Right forelimb (tissue), 1 donor: ENCODE measurements at places on chromosomes 7 and 10.

GRCh38 chr10:61130366-61130765 is 186.4 kb upstream of the RHOBTB1 start:
- DNase-seq: no peak

GRCh38 chr7:1046722-1047679 is 2.7 kb downstream of the GPR146 start:
- DNase-seq: no peak

GRCh38 chr10:78745441-78745840 is 323.3 kb upstream of the ZMIZ1 start:
- no peak for DNase-seq

DNA sequence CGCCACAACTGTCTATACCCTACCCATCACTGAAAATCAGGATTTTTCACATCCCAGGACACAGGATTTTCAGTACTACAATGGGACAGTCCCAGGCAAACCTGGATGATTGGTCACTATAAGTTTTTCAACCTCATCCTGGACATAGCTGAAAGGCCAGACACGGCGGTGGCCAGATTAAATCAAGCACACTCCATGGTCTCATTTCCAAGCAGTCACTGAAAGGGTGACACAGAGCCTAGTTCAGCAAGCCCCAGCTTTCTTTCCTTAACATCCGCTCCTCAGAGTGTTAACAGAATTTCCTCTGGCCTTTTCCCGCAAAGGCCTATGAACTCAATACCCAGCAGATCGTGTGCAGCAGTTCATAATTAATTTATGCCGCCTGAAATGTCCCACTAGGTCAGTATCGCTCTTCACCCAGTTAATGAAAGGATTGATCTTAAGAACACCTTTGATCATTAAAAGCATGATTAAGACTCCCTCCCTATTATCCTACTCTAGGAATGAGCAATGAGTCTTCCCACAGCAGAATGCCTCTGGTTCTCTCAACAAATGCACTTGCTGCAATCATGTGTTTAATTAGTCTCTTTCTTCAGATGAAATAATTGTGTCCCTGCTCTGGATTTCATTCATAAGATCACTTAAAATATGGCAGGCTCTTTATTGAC is 104.0 kb upstream of the NANOS1 start:
- DNase-seq: no peak

DNA sequence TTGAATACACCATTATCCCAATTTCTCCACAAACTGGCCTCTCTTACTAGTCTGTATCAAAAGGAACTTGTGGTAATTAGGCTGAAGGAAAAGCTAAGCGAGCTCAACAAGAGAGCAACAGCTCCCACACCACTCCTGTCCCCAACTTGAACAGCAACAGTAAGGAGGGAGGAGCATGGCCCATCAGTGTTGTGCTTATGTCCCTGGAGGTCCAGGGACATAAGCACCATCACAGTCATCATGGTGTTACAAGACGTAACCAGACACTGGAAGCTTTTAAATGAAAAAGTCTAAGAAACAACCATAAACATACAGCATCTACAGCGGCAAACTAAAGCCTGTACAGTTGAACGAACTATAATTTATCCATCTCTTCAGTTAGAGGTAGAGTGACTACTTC is 989 bp downstream of the ERLIN1 start:
- no peak for DNase-seq

GRCh38 chr10:119413471-119414080 is 128.9 kb downstream of the RGS10 start:
- DNase-seq: peak; percentile 72

GRCh38 chr7:150927956-150928344 is 50.2 kb downstream of the KCNH2 start:
- DNase-seq: no peak

DNA sequence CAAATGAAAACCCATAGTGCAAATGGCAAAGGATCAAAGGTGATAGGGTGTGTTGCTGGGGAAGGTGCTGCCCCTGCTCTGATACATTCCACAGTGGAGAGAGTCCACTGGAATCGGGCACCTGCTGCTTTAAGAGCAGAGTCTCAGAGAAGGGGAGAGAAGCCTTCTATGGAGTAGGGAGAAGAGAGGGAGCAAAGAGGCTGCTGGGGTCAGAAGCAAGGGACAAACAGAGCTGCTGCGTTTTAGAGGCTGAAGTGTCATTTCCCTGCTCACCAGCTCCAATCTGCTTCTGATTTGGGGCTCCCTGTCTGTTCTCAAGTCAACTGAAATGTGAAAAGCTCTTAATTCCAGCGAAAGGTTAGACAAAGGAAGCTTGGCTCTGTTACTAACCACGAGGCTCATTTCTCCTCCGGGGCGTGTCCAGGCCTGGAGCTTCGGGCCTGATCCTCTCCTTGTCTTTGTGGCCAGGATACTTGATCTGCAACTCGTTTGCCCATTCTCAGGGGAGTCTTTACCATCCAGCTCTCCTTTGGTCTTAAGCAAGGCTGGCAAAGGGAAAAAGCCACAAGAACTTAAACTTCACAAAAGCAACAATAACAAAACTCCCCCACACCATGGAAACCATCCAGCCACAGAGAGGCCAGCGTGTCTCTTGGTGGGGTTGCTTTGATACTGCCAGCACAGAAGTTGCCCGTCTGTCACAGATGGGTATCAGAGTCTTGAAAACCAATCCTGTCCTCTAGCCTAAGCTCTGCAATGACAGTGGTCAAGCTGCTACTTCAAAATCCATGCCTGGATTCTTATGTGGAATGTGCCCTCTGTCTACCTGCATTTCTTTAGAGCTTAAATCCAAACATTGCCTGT is 692.6 kb downstream of the SUGCT start:
- DNase-seq: peak; percentile 56

- no peak for DNase-seq
Observed at GRCh38 chr10:127046975-127047877, 142.0 kb downstream of the DOCK1 start.

DNA sequence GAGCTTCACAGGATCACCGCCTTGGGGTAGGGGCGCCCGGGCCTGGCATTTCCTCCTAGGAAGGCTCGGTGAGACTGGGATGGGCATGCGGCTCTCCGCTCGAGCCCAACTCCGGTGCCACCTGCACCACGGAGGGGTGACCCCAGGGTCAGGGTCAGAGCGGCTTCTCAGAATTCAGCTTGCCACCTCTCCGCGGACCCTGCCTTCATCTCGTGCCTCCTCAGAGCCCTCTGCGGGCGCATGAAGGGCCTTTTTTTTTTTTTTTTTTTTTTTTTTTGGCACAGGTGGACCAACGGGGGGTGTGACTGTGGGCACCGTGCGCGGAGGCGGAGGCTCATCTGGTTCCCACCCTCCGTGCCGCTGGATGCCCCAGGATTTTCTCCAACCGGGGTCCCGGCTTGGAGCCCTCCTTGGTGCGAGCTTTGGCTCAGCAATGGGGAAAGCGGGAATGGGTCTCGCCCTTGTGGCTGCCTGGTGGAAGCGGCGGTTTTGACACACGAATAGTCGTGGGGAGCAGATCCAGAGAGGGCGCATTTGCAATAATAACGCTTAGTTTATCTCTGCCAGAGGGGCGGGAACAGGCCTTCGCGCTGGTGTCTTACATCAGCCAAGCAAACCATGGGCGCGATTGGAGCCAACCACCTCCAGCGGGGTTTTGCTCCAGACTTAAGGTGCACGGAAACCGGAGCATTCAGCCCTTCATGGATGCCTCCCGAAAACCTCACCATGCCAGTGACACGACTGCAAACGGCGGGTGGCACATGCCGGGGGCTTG is 5.0 kb upstream of the TNRC18 start:
- peak; percentile 84 for DNase-seq

GRCh38 chr10:43926371-43926770 is 277.7 kb upstream of the ZNF32 start:
- DNase-seq: no peak

- no peak for DNase-seq
Observed at GRCh38 chr10:58784361-58784760, 271.7 kb downstream of the BICC1 start.

DNA sequence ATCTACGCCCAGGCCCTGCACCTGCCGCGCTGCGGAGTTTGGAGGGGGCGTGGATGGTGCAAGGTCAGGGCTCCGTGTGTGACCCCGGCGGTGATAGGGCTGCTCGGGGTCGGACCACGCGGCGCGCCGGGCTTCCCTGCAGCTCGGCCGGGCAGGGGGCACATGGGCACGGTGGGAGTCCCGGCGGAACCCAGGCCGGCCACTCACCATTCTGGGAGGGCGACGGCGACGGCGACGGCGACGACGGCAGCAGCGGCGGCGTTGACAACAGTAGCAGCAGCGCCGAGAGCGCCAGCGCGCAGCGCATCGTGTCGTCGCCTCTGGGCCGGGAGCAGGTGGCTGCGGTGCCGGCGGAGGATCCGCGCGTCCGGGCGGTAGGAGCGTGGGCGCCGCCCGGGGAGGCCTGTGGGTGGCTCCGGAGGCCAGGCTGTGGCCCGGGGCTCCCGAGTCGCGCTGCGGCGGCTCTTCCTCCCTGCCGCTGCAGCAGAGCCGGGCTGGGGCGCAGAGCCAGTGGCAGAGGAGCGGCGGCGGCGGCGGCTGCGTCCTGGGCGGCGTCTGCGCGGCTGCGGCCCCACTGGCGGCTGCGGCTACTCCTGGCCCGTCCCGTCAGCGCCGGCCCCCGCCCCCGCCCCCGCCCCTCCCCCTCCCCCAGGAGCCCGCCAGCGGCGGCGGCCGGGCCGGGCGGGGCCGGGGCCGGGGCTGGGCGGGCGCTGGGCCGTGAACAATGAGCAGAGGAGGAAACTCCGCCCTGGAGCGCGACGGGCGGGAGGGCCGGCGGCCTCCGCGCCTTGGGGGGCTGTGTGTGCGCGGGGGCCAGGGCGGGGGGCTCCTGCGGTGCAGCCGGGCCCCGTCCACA is at the start of gene PODXL:
Gene PODXL (minus strand): TSS at position 576 of the 856 bp plus-strand sequence. CDS start 269 bp downstream, at position 307.
- peak; percentile 76 for DNase-seq

GRCh38 chr10:78248651-78249464 is 215.2 kb downstream of the RPS24 start:
- peak; percentile 62 for DNase-seq

DNA sequence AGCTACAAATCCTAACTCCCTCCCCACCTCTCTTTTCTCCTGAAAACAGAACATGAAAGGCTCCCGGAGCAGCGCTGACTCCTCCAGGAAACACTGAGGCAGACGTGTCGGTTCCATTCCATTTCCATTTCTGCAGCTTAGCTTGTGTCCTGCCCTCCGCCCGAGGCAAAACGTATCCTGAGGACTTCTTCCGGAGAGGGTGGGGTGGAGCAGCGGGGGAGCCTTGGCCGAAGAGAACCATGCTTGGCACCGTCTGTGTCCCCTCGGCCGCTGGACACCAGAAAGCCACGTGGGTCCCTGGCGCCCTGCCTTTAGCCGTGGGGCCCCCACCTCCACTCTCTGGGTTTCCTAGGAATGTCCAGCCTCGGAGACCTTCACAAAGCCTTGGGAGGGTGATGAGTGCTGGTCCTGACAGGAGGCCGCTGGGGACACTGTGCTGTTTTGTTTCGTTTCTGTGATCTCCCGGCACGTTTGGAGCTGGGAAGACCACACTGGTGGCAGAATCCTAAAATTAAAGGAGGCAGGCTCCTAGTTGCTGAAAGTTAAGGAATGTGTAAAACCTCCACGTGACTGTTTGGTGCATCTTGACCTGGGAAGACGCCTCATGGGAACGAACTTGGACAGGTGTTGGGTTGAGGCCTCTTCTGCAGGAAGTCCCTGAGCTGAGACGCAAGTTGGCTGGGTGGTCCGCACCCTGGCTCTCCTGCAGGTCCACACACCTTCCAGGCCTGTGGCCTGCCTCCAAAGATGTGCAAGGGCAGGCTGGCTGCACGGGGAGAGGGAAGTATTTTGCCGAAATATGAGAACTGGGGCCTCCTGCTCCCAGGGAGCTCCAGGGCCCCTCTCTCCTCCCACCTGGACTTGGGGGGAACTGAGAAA is 30.4 kb downstream of the PFKFB3 start:
- DNase-seq: no peak

DNA sequence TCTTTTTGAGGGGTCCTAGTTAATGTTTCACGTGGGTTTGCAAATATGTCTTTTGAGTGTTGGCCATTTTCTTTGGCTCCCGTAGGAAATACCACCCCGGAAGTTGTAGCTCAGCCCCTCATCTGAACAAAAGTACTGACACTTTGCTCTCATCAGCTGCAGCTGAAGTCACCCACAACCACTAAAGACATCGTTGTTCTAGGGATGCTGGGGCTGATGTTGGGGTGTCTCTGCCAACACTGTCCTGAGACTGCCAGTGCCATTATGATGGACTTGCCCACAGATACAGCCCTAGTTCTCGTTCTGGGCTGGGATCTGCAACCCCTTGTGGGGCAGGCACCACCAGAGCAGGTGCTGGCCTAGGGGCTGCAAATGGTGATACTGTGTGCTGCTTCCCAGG is 82.6 kb upstream of the ARHGAP21 start:
- DNase-seq: no peak

GRCh38 chr10:69976795-69977546 is 75.7 kb upstream of the MACROH2A2 start:
- DNase-seq: no peak

- DNase-seq: no peak
Observed at GRCh38 chr7:148852272-148852671, 31.8 kb downstream of the EZH2 start.

GRCh38 chr7:133354546-133355324 is 101.9 kb downstream of the EXOC4 start:
- no peak for DNase-seq

GRCh38 chr7:47633134-47633533 is 51.2 kb upstream of the TNS3 start:
- DNase-seq: no peak

DNA sequence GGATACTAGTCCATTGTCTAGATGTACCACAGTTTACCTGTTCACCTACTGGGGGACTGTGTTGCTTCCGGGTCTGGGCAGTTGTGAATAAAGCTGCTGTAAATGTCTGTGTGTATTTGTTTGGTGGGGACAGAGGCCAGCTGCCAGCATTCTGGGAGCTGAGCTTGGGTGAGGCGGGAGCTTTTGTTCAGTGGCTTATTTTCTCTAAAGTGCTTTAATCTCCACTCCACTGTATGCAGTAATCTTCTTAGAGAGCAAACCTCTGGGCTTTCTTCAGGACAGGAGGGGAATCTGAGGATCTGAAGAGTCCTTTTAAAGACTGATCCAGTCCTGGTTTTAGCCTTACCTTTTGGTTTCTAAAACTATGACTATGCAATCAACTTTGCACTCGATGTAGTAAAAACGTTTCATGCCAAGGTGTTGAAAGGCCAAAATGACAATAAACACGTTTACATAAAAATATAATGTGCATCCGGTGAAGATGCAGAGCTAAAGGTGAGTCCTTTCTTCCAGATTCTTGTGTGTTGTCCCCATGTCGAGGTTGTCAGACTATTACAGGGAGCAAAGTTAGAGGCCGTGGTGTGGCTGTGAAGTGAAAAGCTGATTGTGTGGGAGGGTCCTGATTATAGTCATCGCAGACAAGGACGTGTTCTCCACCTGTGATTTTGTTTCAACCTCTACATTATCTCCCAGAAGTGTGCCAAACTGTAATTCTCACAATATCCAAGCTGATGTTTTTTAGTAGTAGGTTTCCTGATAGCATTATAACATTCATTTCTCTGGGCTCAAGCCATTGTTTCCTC is 279.8 kb downstream of the CAMK1D start:
- DNase-seq: no peak

GRCh38 chr7:73779517-73779916 is 9.4 kb upstream of the CLDN3 start:
- DNase-seq: no peak

DNA sequence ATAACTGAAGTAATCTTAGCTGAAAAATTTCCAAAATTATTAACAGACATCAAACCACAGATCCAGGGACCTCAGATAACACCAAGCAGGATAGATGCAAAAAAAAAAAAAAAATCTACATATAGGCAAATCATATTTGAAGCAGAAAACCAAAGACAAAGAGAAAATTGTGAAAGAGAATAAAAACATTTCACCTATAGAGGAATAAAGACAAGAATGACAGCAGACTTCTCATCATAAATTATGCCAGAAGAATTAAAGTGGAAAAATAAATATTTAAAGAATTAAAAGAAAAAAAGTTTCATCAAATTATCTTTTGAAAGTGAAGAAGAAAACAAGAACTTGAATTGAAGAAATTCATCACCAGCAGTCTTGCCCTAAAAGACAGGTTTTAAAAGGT is 467.5 kb downstream of the GPAM start:
- no peak for DNase-seq
